ENCODE measurements at places on chromosomes 3 and 15. TPM values are rescaled to one million over a fixed set of nuclear protein-coding genes. Genes with fewer than 3 reads are reported as not detected.

TRAIP gene
- total RNA-seq: 14.1 TPM

CKMT1A gene
- total RNA-seq: 89.3 TPM

CPB1 gene
- not detected for total RNA-seq

SERINC4 gene
- not detected for total RNA-seq

TGM4 gene
- total RNA-seq: 0.08 TPM

SAMD7 gene
- not detected for total RNA-seq
